ENCODE measurements at places on chromosomes 16 and 17.

DNA sequence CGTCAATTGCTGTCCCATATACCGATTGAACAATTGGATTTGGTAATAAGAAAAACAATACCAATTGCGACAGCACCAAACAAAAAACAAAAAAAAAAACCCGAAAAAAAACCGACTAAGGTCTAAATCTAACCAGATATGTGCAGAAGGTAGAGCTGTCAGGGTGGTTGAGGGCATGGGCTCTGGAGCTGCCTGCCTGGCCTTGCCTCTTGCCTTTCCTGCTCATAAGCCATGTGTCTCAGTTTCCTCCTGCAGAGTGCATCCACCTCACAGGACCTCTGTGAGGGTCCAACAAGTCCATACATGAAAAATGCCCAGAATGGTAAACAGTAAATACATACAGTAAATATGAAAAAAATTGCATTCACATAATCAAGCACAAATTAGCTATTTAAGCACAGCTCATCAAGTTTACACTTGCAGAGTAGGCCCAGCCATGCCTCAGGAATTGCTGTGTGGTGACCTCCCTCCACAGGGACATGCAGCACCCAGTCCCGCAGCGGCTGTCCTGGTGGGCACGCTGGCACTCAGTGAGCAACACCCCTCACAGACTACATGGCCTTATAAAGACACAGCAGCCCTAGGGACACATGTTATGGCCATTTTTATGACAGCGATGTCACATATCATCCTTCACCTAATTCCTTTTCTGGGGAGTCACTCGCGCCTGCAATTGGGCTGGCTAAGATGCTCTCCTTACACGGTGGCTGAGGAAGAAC is 17.9 kb downstream of the TBC1D28 start:
- no peak for DNase-seq

DNA sequence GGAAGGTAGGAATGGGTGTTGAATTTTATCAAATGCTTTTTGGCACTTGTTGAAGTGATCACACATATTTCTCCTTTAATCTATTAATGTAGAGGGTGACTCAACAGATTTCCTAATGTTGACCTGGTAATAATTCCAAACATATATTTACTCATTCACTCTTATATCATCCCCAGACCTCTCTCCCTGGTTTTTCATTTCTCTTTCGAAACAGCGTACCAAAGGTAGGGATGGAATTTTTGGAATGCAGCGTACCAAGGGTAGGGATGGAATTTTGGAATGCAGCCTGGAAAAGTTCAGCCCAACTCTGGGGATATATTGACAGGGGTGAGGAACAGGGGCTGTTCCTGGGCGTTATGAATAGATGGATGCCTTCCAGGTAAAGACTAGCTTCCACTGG is 7.3 kb downstream of the KIF18B start:
- no peak for DNase-seq

DNA sequence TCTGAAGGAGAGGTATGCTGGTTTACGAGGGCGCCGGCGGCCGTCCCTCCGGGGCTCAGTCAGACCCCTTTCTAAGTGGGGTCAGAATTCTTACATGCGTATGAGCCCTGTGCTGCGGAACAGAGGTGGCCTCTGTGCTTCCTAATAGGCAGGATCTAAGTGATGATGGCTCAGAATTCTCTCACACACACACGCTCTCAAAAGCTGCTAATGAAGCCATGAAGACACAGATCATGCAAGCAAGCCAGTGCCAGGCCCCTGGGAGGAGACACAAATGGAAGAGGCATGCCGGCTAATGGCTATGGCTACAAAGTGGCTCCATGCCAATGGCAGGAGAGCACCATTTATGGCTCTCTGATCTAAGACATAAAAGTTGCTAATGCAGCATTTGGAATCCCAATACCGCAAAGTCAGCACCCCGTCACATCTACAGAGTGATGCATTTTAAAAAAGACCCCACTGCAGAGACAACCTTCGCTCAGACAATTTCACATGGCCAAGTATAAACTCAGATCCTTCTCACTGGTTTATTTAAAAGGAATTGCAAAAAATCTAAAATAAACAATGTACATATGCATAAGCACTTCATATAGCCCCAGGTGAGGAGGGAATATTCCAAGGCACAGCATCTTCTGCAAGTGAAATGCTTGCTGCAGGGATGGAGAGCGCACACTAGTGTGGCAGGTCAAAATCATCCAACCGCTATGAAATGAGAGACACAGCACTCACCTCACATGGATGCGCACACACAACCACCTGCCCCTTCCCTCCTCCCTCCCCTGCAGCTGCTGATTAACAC is 24.5 kb downstream of the NPLOC4 start:
- DNase-seq: no peak

DNA sequence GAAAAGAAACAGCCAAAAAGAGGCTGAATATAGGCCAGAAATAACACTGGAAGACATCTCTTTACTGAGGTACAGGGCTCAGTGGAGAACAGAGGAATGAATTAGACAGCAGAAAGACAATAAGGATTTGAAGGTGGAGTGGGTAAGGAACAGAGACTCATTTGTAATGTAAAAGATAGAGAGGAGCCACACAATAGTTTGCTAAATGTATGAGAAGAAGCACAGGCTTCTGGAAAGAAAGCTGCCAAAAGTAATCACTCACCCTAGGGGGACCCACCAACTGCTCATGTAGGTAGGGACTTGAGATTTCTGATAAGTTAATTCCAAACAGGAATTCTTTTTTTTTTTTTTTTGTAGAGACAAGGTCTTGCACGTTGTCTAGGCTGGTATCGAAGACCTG is 186.8 kb downstream of the AATF start:
- DNase-seq: no peak

- DNase-seq: no peak
Observed at GRCh38 chr16:47877166-47877565, 278.6 kb downstream of the ABCC12 start.

GRCh38 chr16:49833796-49834530 is 21.9 kb downstream of the ZNF423 start:
- no peak for DNase-seq

DNA sequence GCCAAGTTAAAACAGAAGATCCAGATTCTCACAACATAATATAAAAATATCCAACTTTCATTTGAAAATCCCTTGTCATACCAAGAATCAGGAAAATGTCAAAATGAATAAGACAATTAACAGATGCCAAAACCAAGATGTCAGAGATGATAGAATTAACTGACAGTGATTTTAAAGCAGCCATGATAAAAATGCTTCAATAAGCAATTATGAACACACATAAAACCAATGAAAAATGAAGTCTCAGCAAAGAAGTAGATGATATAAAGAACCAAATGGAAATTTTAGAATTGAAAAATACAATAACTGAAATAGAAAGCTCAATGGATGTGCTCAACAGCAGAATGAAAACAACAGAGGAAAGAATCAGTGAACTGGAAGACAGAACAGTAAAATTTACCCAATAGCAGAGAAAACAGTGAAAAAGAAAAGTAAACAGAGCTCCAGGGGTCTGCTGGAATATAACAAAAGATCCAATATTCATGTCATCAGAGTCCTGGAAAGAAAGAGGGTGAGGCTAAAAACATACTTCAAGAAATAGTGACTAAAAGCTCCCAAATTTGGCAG is 35.1 kb downstream of the SHCBP1 start:
- no peak for DNase-seq

DNA sequence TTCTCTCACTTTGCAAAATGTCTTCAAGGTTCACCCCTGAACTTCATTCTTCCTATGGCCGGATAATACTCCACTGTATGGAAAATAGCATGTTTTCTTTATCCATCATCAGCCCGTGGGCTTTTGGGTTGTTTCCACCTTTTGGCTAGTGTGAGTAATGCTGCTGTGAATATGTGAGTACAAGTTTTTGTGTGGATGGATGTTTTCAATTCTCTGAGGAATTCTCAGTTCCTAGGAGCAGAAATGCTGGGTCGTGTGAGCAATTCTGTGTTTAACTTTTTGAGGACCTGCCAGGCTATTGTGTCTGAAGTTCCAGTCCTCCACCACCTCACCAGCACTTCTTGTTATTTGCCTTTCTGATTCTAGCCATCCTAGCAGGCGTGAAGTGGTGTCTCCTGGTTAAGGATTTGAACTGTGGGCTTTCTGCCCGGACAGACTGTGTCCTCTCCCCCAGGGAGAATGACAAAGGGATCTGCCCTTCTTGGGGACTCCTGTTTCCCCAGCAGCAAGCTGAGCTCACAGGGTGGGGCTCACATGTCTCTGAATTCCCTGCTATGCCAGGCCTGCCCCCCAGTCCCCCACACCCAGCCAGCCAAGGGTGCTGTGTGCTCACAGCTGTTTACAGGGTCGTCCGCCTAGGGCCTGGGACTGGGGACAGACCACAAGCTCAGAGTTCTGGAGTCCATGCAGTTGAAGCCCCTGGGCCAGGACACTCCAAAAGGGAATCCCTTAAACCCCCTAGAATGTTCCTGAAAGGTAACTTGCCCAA is 92.2 kb upstream of the CIBAR2 start:
- no peak for DNase-seq

DNA sequence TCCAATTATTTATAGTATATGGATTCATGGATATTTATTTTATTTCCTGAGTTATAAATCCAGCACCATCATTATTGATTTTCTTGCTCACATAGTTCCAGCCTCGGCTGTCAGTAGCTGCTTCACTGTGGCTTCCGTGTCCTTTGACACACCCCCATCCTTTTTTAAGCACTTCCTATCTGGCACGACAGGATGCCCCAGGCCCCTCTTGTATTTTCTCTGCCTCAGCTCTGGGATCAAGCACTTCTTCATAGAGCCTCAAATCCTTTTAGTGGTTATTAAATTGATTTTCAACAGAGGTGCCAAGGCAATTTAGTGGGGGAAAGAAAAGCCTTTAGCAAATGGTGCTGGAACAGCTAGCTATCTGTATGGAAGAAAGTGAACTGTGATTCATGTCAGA is 59.8 kb downstream of the GAN start:
- no peak for DNase-seq

GRCh38 chr17:77600346-77600745 is 358.2 kb upstream of the TNRC6C start:
- no peak for DNase-seq

- no peak for DNase-seq
Observed at GRCh38 chr17:81427173-81428120, 32.2 kb downstream of the BAHCC1 start.

GRCh38 chr17:18225642-18226283 is 328 bp downstream of the LLGL1 start:
- DNase-seq: no peak

DNA sequence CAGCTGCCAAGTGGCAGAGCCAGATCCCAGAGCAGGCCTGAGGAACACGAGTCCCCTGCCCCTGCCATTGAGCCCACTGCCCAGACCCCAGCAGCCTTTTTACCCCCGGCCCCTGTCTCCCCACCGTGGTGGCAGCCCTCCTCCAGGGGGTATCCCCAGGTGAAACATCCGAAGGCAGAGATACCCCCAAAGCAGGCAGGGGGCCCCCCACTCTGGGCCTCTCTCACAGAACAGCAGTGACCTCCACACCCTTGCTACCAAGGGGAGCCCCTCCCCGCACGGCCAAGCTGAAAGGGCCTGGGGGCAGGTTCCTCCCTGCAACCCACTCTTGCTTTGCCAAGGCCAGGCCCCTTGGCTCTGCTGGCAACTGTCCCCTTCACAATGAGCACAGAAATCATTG is 142.2 kb downstream of the ENGASE start:
- DNase-seq: no peak

- no peak for DNase-seq
Observed at GRCh38 chr17:44473367-44473766, 29.8 kb downstream of the GPATCH8 start.

GRCh38 chr16:87791295-87792204 is 25.8 kb upstream of the KLHDC4 start:
- no peak for DNase-seq

- DNase-seq: no peak
Observed at GRCh38 chr17:35676441-35676840, 55.0 kb upstream of the RASL10B start.

- peak; percentile 39 for DNase-seq
Observed at GRCh38 chr16:3101841-3102470, 2.9 kb upstream of the ZSCAN10 start.

DNA sequence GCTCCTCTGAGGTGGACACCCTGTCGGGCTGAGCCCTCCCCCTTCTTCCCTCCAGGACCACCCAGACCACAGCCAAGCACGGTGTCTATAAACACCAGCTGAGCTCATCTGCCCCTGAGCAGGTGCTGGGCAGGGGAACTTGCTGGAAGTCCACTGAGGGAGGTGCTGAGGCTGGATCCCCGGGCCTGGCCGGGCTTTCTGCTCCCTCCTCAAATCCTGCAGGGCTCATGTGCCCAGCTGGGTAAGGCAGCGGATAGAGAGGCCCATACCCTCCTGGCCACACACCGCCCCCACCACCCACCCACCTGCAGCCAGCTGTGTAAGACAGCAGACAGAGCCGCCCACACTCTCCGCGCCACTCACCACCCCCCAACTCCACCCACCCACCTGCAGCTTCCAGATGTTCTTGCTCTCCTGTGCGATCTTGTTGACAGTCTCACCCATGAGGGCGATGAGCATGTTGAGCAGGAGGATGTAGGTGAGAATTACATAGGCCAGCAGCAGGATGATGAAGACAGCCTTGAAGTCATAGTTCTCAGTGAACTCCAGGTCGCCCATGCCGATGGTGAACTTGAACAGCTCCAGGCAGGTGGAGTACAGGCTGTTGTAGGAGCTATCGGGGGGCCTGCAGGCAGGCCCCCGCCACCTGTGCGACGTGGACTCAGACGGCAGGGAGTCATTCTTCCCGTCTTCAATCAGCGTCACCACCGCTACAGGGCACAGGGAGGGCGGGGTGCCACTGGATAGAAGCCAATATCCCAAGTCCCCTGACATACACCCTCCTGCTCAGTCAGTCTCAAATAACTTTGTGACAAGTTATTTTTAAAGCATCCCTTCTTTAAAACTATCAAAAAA is 15.9 kb upstream of the TRPV3 start:
- DNase-seq: no peak

GRCh38 chr17:19762515-19762961 is 14.4 kb upstream of the ALDH3A1 start:
- peak; percentile 71 for DNase-seq

DNA sequence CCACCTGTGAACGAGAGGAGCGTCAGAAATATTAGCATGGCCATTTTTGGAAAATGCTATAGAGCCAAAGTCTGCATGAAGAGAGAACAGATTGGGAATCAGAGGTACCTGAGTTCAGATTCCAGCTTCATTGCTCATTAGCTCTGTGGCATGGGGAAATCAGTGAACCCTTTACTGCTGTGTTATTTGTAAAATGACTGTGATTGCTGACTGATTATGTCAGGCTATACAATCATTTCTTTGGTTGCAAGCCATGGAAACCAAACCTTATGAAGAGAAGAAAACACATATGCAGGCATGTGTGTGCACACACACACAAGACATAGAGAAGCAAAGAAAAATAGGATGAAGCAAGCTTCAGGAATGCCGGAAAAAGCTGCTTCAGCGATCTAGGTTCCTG is 101.4 kb upstream of the HSBP1 start:
- no peak for DNase-seq

GRCh38 chr17:77027271-77027889 is 113.4 kb upstream of the SEC14L1 start:
- DNase-seq: no peak

- DNase-seq: no peak
Observed at GRCh38 chr17:58694302-58694701, 1.9 kb downstream of the RAD51C start.

- no peak for DNase-seq
Observed at GRCh38 chr16:22272870-22273650, 24.1 kb upstream of the POLR3E start.
